ENCODE measurements at places on chromosomes 7 and 10.

- DNase-seq, result no peak
Observed at GRCh38 chr10:6045314-6045848, 16.8 kb downstream of the IL2RA start.

DNA sequence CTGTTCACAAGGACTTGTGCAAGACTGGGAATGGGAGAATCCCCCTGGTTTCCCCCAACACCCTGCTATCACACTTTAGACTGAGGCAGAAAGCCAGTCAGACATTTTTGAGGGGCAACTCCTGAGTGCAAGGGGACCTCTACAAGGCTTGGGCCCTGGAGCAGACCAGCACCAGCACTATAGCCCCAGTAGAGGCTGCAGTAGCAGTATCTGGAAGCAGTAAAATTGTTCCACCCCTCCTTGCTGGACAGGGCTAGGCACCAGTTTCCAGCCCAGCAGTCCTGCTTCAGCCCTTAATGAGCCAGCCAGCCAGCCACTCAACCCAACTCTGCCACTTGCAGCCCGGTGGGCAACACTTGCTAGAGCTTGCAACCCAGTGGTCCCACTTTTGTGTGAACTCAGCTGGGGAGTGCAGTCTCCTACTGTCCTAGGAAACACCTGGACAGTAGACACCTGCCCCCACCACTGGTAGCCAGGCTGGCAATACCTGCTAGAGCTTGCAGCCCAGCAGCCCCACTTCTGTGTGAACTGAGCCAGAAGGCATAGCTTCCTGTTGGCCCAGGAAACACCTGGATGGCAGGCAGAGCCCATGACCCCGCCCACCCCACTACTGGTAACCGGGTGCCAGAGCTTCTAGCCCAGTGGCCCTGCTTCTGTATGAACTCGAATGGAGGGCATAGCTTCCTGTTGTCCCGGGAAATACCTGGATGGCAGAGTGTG lies 65.0 kb downstream of the FBXL13 start:
- no peak for DNase-seq

GRCh38 chr10:44575601-44576380 lies 190.9 kb upstream of the CXCL12 start:
- no peak for DNase-seq

DNA sequence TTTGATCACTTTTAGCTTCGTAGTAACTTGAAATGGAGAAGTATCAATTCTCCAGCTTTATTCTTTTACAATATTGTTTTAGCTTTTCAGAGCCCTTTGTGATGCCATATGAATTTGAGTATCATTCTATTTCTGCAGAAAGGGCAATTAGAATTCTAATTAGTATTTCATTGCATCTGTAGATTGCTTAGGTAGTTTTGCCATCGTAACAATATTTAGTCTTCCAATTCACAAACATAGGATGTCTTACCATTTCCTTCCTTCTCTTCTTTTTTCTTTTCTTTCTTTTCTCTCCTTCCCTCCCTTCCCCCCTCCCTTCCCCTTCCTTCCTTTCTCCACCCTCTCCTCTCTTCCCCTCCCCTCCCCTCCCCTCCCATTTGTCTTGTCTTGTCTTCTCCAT lies 105.0 kb downstream of the MAPK8 start:
- DNase-seq, result no peak

- DNase-seq, result no peak
Observed at GRCh38 chr7:102230593-102230992, 56.1 kb upstream of the SH2B2 start.

GRCh38 chr7:50216626-50217025 lies 87.9 kb upstream of the IKZF1 start:
- DNase-seq, result no peak

DNA sequence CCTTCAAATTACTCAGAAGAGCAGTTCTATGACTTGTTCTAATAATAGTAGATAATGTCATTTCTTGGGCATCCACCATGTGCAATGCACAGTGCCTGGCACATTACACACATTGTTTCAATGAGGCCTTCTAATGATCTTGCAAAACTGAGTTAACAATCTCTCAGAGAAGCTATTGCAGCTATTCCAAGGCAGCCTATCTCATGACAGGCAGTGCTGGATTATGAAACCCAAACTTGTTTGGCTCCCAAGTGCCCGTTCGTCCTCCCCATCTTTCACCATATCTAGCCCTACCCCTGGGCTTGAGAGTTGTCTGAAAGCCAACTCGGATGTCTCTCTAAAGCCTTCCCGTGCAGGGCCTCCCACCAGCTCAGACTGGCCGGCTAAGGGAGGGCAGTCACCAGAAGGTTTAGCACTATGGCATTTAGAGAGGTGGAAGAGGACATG lies 405.1 kb downstream of the PLXNA4 start:
- DNase-seq, result no peak

- DNase-seq, result no peak
Observed at GRCh38 chr10:101386659-101387259, 32.8 kb downstream of the BTRC start.

GRCh38 chr7:105448181-105448580 lies 59.5 kb upstream of the SRPK2 start:
- DNase-seq, result no peak

DNA sequence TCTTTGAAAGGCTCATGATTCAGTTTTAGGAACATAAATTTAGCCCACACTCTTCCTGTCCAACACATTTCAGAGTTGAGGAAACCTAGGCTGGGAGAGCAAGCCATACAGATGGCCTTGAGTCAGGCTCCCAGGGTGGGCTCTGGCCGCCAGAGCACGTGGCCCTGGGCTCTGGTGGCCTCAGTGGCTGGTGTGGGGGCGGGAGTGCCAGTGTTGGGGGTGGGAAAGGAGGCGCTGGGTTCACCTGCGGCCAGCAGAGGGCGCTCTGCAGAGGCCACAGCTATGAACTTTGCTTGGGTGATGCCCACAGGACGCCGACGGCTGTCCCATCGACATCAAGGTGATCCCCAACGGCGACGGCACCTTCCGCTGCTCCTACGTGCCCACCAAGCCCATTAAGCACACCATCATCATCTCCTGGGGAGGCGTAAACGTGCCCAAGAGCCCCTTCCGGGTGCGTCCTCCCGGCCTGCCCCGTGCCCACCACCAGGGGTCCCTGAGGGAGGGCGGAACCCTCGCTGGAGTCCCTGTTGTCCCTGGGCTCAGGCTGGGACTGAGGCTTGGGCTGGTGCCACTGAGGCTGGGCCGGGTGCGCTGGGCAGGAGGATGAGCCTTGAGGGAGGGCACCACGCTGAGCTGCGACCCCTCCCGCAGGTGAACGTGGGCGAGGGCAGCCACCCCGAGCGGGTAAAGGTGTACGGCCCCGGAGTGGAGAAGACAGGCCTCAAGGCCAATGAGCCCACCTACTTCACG lies 11.9 kb downstream of the FLNC start:
- peak; percentile 58 for DNase-seq

DNA sequence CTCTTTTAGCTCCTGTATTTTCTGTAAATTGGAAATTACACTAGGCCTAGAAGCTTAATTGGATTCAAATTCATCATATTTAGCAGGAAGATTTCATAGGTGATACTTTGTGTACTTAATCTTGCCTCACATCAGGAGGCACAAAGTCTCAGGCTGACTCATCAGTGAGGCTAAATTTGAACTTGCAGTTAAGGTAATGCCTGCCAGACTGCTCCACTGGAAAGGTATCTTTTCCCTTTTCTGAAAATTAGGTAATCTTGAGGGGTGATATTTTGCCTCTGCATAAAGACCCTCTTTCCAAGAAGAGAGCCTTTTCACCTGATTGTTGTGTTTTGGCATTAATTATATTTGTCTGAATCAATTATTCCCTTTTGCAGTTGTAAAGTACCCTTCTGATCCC lies 14.6 kb downstream of the PPIA start:
- no peak for DNase-seq

- no peak for DNase-seq
Observed at GRCh38 chr7:1733908-1734730, 64.0 kb downstream of the ELFN1 start.

GRCh38 chr7:19066170-19066569 lies 51.3 kb downstream of the TWIST1 start:
- no peak for DNase-seq

DNA sequence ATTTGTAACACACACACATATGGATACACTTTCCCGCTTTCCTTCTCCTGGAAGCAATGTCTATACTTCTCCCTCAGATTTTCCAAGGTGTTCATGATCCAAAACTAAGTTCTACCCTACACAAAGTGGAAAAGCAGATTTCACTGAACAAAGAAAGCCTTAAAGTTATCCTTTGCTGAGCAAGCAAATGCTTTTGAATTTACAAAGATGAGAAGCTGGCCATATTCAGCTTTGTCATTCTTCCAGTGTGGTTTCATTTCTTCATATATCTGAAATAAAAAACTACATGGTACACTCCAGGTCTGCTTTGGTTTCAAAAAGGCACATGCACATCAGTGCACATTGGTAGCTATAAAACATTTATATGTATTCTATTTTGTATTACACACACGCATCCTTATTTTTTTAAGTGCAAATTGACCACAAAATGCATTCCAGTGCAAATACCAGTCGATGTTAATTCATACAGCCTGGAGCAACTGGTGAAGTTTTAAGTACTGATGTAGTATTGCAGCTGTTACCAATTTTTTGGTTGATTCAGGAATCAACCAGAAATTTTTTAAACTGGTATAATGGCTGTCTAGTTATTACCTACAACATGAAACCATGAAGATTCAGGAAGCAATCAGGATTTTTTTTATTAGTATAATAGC lies 65.5 kb upstream of the SRPK2 start:
- no peak for DNase-seq

GRCh38 chr10:93235686-93236085 lies 162.0 kb downstream of the CYP26A1 start:
- no peak for DNase-seq

GRCh38 chr10:75408911-75409885 lies 7.6 kb upstream of the ZNF503 start:
- DNase-seq, result peak; percentile 13

DNA sequence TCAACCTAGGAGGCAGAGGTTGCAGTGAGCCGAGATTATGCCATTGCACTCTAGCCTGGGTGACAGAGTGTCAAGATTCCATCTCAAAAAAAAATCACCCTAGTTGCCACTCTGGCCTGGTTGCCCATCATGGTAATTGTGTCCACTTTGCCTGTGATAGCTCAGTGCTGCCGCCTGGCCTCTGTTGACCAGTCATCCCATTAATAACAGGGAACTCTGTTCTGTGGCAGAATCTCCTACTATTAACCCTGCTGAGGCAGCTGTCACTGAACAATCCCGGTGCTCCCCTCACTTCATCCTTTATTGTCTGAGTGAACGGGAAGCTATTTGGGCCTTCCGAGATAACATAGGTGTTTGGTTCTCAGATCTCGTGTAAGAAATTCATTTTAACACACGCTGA lies 14.6 kb downstream of the ZNF3 start:
- no peak for DNase-seq

DNA sequence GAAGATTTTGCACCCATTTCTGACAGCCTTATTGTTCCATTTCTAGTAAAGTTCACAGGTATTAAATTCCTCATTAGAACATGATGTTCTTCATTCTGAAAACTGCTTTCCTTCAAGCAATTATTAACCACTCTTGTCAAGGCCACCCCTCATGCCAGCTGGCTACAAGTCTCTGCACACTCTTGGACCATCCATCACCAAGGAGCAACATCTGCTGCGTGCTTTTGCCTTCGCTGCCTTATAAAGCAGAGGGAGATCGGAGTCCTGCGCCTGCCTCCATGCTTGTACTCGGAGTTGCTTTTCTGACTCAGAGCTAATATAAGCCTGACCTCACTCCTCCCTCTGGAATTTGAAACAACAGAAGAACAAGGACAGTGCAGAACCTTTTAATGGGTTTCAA lies 529.9 kb upstream of the DPP6 start:
- DNase-seq, result no peak

DNA sequence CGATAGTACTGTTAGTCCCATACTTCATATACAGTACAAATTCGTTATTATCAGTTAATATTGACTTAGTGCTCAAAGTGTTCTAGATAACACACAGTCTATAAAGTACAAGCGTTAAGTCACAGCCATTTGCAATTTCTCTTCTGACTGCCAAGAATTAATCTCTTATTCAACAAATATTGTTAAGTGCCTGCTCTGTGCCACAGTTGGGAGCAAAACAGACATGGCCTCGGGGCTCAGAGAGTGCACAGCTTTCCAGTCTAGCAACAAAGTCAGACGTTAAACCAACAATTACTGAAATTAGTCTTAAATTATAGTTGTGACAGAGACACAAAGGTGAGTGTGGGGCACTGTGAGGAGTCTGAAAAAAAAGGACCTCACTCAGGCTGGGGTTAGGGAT lies 113.0 kb upstream of the DPP6 start:
- DNase-seq, result no peak

DNA sequence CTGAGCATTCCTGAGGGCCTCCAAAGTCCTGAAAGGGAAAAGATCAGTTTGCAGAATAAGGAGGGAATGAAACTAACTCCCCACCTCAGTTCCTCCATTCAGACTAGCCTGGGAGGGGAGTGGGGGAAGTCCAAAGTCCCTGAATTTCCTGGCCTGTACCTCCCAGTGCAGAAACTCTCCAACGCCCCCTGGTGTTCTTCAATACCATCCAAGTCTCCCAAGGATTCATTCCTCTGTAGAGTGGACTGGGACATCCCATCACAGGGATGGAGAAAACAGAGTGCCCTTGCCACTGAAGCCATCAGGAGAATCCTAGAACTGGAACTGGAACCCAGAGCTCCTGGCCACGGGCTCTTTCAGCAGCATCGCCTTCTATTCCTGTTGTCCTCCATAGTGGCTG lies 1.6 kb upstream of the COL13A1 start:
- DNase-seq, result no peak

DNA sequence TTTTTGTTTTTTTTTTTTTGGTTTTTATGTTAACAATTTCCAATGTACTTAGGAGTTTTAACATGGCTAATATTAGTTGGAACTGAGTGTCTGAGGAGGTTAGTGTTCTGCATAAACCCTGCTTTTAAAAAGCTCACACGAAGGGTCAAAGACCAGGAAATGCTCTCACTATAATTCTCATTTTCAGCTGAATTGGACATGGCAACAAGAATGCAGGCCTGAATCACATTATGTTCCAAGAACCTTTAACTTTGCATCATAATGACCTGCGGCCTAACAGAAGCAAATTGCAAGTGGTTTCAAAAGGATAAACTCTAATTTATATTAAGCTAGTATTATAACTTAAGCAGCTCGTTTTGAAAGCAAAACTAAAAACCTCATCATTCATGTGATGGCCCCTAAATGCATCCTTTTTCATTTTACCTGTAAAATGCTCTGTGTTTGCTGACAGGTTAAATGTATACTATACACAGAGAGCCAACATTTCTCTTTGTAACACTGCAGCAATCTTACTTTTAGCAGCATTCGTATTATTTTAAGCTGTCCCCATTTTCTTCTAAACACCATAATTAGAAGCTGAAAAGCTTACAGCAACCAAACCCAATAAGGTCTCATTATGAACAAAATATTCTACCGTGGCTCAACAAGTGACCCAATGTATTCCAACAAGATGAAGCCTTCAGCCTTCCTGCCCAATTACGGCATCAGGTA lies 242.8 kb upstream of the SP4 start:
- DNase-seq, result no peak

- DNase-seq, result no peak
Observed at GRCh38 chr7:110257673-110258072, 833.3 kb upstream of the LRRN3 start.

DNA sequence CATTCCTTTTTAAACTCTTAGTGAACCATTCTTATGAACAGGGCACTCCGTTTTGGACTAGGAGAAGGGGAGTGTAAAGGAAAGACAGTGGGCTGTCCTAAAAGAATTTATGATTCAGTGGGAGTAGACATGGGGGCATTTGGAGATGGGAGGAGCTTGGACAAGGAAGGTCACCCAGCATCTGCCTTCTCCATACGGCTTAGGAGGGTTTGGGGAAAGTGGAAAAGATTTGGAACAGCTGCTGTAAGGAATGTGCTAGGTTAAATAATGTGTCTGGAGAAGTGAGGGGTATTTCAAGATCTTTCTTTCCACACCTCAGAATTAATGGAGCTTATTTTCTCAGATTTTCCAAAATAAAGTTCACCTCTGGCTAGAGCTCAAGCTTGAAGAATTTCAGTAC lies 24.0 kb downstream of the SLC35G1 start:
- DNase-seq, result no peak

Data from stimulated activated CD4-positive, alpha-beta T cell treated with anti-CD3 and anti-CD28 coated beads, Interleukin-4, amount 100 ng/mL, for 4 hours (primary cell).